ENCODE measurements at places on chromosomes 2 and 18. TPM values are rescaled to one million over a fixed set of nuclear protein-coding genes. Genes with fewer than 3 reads are reported as not detected.

DES gene
- 0.51 TPM for total RNA-seq

DNA sequence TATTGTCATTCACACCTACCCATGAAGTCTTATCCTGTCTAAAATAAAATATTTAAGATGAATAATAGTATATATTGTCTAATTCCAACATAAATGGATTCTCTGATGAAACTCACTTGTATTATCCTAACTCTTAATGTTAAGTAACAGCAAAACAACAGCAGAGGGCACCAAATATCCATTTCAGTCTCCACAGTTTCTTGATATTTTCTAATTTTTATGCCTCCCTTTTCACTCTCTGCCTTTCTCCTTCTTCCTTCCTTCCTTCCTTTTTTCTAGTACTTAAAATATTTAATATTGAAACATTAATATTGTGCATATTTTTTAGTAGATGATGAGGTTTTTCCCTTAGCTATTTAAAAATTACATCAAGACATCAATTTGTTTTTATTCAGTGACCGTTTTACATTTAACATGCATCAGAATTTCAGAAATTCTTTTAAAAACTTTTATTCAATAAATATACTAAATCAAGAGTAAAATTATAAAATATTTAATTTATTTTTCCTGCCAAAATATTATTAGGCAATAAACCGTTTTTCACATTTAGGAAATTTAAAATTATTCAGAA lies 97.6 kb downstream of the WDR7 start:
- peak; percentile 61 for DNase-seq

SERPINB12 gene
- not detected for total RNA-seq

DNA sequence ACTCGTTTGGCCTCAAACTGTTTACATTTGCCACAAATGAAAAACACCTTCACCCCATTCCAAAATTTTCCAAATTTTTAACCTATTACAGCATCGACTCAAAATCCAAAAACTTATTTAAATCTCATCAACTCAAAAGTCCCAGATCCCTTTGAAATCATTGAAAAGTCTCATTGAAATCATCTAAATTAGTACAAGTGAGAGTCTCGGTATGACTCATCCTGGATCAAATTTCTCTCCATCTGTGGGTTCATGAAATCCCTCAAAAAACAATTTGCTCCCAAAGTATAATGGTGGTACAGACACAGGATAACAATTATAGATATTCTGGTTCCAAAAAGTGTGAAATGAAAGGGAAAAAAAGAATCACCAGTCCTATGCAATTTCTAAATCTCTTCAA lies 65.1 kb downstream of the LRP1B start:
- no peak for DNase-seq

GRCh38 chr2:189327879-189328847 lies 113.1 kb upstream of the WDR75 start:
- peak; percentile 38 for DNase-seq

GRCh38 chr18:75173125-75173432 lies 35.9 kb downstream of the PTGR3 start:
- DNase-seq, result no peak

DNA sequence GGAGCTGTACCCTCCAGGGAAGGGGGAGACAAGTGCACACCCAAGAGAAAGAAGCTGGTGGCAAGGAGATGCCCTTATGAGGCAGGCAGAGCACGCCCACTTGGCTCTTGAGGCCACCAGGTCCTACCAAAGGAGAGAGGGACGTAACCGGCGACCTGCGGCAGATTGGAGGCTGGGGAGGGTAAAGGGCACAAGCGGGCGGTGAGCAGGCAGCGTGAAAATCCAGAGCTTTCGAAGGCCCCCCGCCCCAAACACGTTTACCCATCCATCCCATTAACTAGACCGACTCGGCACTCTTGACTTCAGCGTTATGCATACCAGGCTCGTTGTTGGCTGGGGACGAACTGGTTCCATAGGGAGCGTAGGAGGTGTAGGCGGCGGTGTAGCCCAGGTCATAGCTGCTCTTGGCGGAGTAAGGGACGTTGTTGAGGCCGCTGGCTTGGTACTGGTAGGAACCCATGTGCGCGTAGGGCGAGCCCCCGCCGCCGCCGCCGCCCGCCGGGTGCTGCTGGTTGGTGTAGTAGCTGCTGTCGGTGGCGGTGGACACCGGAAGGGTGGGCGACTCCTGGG lies 794 bp downstream of the DLX2 start:
- DNase-seq, result peak; percentile 74

GRCh38 chr2:100059638-100060037 lies 82.8 kb downstream of the AFF3 start:
- DNase-seq, result no peak

IL36B gene
- total RNA-seq, result not detected

DNA sequence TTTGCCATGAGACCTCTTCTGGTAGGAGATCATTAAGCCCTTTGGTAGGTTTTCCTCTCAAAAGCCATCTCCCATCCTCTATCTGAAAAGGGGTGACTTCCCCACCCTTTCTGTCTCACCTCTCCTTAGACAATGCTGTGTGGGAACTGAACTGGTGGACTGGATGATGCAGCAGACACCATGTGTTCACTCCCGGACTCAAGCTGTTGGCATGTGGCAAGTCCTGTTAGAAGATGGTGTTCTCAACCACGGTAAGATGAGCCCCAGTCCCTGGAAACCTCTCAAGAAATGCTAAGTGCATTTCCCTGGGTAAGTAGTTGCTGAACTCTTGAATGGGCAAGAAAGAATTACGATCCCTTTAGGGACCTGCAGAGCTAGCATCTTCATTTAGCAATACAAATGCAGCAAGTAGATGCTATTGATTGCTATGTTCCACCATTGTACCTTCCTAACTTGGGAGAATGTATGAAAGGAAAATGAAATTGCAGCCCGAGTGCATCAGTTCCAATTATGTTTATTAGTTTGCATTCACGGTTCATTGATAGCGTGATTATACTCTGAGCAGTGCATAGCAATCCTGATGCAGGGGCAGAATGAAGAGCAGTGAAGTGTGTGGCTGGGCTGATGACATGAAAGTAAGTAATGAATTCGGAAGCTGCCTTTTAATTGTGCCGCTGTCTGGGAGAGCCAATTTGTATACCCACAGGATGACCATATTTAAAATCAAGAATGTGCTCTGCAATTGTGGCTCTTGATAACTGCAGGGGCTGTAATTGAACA lies 110.0 kb upstream of the MAP3K20 start:
- DNase-seq, result peak; percentile 19

- peak; percentile 76 for DNase-seq
Observed at GRCh38 chr2:127479219-127479825, 47.0 kb downstream of the IWS1 start.

- DNase-seq, result no peak
Observed at GRCh38 chr2:12060886-12061285, 314.5 kb downstream of the LPIN1 start.

KLHL30 gene
- total RNA-seq, result not detected

DNA sequence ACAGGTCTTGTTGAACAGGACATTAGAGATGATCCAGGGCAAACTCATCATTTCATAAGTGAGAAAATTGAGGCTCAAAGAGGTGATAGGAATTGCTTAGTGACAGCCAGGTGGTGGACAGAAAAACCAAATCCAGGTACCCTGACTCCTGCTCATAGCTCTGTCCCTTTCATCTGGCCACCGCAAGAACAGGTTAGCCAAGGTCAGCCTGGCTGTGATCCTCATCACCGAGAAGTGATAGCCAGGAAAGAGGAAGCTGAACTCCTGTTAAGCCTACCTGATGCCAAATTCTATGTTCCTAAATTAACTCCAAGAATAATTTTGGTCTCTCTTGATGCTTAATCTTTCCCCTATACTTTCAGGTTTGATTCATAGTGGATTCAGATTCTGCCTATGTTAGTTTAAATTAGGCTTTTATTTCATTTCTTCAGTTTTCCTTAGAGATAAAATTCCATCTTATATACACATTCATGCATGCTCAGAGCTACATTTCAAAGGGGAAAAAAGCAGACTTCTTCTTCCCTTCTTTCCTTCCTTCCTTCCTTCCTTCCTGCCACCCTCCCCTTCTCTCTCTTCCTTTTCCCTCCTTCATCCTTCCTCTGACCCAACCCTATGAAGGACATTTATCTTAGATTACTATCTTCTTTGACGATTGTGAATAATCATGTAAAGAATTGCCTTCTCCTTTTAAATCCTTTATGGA lies 17.3 kb upstream of the CRIM1 start:
- DNase-seq, result peak; percentile 7

DNA sequence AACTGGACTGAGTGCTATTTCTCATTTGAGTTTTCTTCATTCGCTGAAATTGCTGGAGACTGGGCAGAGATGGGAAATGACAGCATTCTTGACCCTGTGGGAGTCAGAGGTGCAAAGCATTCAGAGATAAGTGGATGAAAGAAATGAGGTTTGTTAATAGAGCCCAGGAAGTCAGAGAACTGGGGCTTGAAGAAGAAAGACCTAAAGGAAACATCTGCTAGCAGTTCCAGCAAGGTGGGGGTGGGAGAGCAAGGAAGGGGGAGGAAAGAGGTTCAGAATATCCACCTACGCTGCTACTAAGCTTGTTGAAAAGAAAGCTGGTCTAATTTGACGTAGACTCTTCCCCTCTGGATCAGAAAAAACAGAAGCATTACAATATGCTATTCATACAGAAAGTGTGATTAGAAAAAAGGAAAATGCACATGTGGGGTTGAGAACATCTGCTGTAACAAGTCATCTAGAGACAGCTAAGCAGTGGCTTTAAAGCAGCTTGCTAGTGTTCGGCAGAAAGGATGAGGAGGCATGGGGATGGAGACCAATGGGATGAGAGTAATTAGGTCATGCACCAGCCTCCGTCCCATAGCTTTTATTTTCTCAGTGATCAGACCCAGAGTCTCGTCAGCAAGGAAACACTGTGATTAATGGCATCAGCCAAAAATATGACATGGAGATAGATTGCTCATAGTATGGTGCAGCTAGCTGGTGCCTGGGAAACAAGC lies 29.7 kb downstream of the NAB1 start:
- DNase-seq, result no peak

- no peak for DNase-seq
Observed at GRCh38 chr2:44325897-44326296, 35.4 kb downstream of the PREPL start.

NFATC1 gene
- 7.5 TPM for total RNA-seq

DNA sequence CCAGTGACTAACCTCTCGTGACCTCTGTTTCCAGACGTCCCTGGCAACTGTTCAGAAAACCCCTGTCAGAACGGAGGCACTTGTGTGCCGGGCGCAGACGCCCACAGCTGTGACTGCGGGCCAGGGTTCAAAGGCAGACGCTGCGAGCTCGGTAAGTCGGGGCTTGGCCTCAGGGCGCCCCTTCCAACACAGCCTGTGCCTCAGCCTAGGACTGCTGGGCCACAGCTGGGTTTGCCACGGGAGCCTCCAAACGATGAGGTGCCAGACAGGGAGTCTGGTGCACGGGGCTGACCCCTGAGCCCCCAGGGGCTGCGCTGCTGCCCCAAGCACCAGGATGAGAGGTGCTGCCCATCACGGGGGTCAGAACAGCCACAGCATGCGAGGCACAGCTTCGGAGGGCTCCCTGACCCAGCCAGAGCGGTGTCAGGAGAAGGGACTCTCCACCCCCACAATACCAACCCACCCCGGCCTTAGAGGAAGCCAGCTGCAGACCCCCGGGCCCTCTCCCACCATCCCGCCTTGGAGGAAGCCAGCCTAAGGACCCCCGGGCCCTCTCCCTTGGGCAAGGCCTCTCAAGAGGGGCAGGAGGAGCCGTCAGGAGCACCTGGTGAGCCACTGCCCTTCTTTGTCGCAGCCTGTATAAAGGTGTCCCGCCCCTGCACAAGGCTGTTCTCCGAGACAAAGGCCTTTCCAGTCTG lies 20.3 kb downstream of the MTERF4 start:
- no peak for DNase-seq

GRCh38 chr2:71524476-71524875 lies 71.1 kb downstream of the DYSF start:
- DNase-seq, result no peak

- DNase-seq, result peak; percentile 68
Observed at GRCh38 chr2:179263446-179264367, 925 bp downstream of the SESTD1 start.

LGALSL gene
- total RNA-seq, result 1.6 TPM

- no peak for DNase-seq
Observed at GRCh38 chr2:84293791-84294380, 165.2 kb downstream of the SUCLG1 start.

MEP1B gene
- not detected for total RNA-seq

ARHGAP25 gene
- not detected for total RNA-seq

QPCT gene
- total RNA-seq, result 37.4 TPM

DNA sequence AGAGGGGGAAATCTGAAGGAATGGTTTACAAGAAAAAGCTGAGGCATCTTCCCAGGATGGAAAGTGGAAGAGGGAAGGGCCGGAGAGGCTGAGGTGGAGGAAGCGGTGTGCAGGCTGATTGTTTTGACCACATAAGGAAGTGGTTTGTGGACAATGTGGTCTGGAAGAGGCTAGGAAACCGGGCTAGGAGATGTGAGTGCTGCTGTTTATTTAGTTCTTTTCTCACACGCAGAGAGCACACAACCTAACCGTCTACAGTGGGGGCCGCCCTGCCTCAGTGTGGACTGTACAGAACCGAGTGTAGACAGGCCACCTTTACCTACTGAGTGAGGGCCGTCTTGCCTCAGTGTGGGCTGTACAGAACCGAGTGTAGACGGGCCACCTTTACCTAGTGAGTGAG lies 251.7 kb upstream of the PXDN start:
- DNase-seq, result no peak

ASPRV1 gene
- under 0.01 TPM for total RNA-seq

LRRC30 gene
- not detected for total RNA-seq

GRCh38 chr2:10185046-10185445 lies 62.5 kb downstream of the RRM2 start:
- peak; percentile 63 for DNase-seq

DNA sequence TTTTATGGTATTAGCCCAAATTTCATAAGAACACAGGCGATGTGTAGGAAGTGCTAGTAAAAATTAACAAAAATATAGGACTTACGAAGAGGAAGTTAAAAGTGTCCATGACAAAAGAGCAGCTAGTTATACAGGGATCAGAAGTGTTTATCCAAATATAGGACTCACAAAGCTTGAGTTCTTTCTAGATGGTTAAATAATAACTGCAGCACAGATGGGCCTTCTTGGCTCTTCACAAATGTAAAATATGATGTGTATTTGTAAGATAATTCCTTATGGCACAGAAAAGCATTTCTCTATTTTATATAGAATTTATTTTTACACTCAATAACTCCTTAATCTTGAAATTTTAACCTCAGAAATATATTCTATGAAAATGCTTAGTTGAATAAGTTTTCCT lies 100.9 kb upstream of the SPHKAP start:
- no peak for DNase-seq

ALK gene
- not detected for total RNA-seq

DNA sequence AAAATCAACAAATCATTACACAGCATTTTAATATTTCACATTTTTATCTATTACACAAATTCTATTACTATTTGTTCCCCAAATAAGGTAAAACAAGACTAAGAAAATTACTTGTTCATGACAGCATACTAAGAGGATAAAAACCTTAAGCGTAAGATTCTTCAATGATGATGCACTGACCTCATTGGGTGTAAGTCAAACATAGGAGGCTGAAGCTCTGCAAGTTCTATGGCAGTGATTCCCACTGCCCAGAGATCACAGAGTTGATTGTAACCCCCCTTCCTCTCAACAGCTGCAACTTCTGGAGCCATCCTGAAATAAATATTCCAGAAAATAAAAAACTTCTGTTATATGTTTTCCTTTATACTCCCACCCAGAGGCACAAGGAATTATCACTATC lies 82.2 kb upstream of the CDKL4 start:
- DNase-seq, result peak; percentile 29

- no peak for DNase-seq
Observed at GRCh38 chr2:24152413-24153197, 22.2 kb upstream of the FAM228A start.

All from GM23248 (cell line).